C1 segment of cervical spinal cord (tissue), 14 donors: ENCODE measurements at places on chromosomes 3 and 15.

- no peak for DNase-seq
Observed at GRCh38 chr3:86413645-86414044, 577.3 kb downstream of the VGLL3 start.

DNA sequence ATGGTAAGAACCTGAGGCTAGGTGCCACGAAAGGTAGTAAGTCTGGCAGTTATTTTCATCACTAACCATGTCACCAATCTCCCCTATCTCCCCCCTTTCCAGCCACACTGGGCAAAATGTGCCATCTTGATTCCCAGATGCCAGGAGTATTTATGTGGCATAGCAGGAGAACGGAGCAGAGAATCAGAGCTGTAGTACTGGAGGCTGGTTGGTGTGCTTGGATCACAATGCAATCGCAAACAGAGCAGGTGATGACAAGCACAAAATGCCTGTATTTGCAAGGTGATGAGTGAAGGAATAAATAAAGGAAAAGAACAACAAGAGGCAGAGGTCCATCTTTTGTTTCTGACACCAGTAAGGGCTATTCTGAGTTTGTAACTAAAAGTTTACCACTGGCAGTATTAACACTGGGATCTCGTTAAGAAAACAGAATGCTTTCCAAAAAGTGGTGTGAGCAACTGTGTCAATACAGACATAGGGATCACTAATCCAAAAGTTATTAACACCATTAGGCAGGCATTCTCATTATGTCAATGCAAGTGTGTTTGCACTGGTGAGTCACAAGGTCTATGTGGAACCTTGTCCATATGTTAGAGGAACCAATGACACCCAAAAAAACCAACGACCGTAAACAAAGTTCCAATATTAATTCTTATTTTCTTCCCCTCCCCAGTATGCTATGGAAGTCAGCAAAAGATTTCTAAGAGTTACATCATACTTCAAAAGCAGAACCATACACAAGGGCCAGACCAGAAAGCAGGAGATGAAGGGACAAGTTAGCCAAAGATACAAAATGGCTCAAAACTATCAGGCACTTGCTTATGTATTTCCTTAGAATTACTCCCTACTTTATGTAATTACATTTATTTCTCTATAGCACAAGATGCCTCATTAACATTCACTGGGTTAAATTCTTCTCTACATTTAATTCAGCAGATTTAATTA, 556.6 kb downstream of the FOXP1 start:
- no peak for DNase-seq

- no peak for DNase-seq
Observed at GRCh38 chr3:40317061-40317855, 7.8 kb downstream of the EIF1B start.

DNA sequence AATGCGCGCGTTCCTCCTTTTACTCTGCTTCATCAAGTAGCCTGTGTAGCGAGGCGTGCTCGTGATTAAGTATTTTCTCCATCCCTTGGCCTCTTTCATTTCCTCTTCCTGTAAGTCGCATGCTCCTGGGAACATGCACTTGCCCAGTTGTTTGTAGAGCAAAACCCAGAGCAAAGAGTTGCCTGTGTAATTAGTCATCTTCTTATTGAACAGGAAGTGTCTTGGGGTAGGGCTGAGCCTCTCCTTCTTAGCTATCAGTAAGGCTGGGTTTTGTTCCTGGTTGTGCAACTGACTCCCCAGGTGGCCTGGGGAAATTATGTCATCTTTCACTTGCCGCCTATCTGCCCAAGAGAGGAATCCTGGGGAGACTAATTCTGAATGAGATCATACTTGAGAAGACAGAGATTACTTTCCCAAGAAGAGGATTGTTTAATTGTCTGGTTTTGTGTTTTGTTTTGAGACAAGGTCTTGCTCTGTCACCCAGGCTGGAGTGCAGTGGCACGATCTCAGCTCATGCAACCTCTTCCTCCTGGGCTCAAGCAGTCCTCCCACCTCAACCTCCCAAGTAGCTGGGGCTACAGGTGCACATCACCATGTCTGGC, 14.9 kb downstream of the LIPH start:
- DNase-seq, result no peak
